ENCODE measurements at places on chromosomes 12 and 14.

GRCh38 chr12:115572440-115572839 is 705.1 kb downstream of the MED13L start:
- DNase-seq: no peak

GRCh38 chr12:125187148-125187745 is 122.0 kb downstream of the AACS start:
- DNase-seq: peak; percentile 32

- DNase-seq: no peak
Measured at GRCh38 chr14:79613625-79614024, 597.7 kb downstream of the DIO2 start.

DNA sequence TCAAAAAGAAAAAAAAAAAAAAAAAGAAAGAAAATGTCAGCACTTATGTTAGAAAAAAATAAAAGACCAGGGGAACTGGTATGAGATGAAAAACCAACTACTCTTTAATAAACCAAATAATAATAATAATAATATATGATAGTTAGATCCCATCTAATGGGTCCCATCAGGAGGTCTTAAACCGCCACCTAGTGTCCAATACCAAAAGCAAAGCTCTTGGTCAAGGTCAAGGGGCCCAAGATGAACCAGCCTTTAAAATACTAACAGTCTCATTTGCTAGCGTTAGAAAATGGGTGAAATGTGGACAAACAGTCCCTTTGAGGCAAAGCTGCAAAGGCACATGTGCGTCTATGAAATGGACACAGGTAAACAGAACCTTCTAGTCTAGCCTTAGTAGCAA is 12.3 kb downstream of the BRAP start:
- DNase-seq: no peak

- DNase-seq: no peak
Measured at GRCh38 chr12:38142974-38143373, 173.6 kb upstream of the ALG10B start.

GRCh38 chr12:80701388-80701787 is 6.0 kb upstream of the MYF6 start:
- no peak for DNase-seq

- DNase-seq: no peak
Measured at GRCh38 chr12:130017591-130018449, 114.0 kb upstream of the TMEM132D start.

GRCh38 chr12:49917166-49917787 is 13.6 kb upstream of the FAIM2 start:
- no peak for DNase-seq

DNA sequence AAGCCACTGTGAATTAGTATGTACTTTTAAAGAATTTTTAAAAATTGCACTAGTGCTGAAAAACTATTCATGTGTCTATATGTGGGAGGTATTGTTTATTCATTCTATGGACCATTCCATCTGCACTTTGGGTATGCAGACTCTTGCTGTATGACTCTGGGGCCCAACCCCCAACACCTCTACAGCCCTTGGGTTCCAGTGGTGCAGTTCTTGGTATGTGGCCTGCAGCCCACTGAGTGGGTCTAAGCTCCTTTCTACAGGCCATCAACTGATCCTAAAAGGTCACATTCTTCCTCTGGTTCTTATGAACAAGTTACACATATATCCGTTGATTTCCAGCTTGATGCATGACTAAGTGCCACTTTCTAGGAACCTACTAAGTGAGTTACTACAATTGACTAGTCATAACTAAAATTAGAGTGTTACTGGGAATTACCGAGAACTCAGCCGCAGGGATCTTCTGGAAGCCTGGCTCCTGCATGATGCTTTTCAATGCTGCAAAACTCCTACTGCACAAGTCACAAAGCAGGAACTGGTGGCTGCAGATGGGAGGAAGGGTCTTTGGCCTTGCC is 62.4 kb upstream of the MED13L start:
- DNase-seq: no peak

GRCh38 chr14:55052269-55052930 is 953 bp downstream of the MAPK1IP1L start:
- no peak for DNase-seq

DNA sequence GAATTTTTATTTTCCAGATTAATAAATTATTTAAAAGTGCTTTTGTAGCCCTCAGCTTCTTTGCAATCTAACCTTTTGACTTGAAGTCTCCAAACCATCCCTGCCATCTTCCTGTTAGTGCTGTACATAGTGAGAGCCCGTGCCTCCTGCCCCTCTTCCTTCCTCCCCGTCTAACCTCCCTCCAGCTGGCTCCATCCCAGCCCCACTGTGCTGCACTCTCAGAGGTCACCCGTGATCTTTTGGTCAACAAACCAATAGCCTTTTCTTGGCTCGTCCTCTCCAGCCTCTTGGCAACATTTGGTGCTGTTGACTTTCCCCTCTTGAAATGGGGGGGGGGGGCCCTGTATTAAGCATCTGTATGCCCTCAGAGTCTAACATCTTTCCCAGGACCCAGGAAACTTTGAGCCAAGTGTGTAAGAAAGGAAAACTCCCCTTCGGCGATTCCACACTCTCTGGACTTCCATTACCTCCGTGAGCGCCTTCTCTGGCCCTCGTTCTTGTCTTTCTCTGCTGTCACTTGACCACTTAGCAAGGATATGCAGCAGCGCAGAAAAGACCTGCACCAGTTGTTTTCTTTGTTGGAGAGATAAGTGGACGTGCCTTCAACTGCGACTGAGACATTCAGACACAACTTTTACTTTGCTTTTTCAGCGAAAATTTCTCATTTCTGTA is 44.1 kb downstream of the FBXW8 start:
- no peak for DNase-seq

DNA sequence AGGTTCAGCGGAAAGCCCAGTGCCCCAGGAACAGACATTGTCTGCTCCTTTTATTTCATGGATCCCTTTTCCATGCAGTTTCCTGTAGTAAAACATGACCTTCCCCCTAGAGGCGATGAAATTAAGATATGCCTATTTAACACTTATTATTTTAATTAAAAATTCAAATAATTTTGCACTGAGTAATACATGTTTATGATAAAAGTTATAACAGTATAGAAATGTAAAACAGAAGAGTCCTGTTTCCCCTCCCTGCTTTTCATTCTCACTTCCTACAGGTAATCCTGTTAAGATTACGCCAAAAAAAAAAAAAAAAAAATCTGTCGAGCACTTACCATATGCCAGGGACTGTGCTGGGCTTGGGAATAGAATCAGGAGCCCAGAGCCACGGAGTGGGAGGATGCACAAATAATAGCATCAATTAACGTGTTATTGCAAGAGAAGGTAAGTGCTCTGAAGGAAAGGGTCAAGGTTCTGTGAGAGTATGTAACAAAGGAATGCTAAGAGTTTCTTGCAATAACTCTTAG is 830 bp upstream of the LPCAT3 start:
- no peak for DNase-seq

GRCh38 chr12:122790393-122791075 is 16.2 kb downstream of the CCDC62 start:
- DNase-seq: no peak

DNA sequence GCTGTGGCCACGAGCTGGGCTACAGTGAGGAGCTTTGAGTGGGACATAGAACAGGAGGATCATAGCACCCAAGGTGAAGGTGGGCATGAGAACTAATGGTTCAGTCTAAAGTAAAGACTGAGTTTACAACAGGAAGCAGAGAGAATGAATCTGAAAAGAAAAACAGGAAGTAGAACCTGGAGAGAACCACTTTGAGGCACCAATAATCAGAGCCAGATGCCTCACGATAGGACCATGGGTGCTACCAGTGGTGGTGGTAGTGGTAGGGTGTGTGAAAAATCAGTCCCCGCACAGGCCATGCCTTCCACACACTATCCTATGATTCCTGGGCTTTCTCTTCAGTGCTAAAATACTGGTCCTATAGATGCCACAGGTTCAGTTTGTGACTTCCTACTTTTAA is 293.6 kb downstream of the AKAP6 start:
- DNase-seq: no peak
